ENCODE measurements at places on chromosomes 4 and X. TPM values are rescaled to one million over a fixed set of nuclear protein-coding genes. Genes with fewer than 3 reads are reported as not detected.

DNA sequence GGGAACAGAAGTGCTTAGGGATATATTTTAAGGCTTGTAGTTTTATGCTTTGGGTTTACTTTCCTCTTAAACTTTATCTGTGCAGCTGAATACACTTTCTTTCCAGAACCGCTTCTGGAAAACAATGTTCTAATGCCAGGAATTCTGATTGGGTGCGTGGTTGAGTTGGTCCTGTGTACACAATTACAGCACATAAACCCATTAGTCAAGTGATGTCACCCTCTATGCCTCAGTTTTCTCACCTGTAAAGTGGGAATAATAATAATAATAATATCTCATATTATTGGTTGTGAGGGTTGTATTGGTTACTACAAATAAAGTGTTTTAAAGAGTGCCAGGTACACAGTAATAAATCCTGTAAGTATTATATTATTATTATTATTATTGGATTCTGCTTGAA is 129.2 kb downstream of the MID1IP1 start:
- H3K27ac ChIP-seq = no peak overlapping the region
- DNase-seq = no peak
- H3K4me1 ChIP-seq = no peaks in the 10 kb centered on the region
- no peak overlapping the region for H3K4me3 ChIP-seq

DNA sequence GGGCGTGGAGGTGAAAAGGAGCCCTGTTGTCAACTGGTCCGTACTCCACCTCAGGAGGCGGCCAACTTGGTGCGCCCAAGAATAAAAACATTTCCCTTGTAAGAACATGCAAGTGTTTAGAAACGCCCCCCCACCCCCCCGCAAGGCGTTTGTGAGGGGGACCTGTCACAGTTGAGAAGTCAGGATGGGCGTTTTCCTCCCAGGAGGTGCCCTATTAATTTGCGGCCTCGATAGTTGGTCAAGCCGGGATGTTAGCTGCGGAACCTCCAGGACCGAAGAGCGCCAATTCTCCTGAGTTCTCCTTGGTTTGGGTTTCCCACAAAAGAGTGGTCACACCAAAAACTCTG is 651 bp upstream of the SAP30 start:
- H3K27ac ChIP-seq = peak overlapping the region; percentile 98
- peaks cover 35% of the 10 kb centered on the region for H3K4me1 ChIP-seq
- H3K4me3 ChIP-seq = peak overlapping the region; percentile 97
- peak; percentile 80 for DNase-seq

- peak; percentile 49 for DNase-seq
- peaks cover 37% of the 10 kb centered on the region for H3K4me1 ChIP-seq
- H3K27ac ChIP-seq = peak within 1 kb of the TSS; percentile 92
Observed at GRCh38 chrX:130171446-130172126, at the start of gene RAB33A. RAB33A (plus strand) TSS chrX:130171962; CDS start chrX:130172063, 101 bp downstream.

The DDIT4L gene
- total RNA-seq = 0.63 TPM

DNA sequence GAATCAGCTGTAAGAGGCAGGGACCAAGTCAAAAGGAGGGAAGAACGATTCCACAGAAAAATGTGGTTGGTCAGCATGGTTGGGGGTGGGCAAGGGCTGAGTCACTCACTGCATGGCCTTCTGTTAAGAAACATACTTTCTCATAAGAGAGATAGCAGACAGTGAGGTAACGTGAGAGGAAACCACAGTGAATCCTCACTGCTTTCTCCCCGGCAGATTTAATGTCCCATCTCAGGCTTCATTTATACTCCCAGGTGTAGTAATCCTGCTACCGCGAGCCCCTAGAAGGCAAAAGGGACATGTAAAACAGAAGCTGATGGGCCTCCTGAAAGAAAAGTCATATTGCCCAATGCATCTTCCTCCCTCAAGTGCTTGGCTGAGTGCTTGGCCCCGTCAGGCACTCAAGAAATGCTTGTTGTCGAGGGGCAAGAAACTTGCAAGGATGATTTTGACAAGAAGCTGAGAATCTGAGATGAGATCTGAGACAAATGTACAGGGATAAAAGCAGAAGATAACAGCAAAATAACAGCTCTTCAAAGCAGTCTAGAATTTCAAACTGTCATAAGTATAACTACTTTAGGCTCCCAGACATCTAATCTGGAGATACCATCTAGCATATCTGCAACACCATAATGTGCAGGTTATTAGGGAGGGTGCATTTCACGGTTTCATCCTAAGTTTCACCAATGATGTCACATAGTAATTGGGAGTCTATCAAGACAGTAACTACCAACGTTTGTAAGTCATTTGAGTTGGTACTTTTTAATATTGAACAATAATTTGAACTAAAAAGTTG is 40.2 kb downstream of the SH3KBP1 start:
- peak; percentile 44 for DNase-seq
- no peaks in the 10 kb centered on the region for H3K27me3 ChIP-seq
- peaks cover 9% of the 10 kb centered on the region for H3K36me3 ChIP-seq
- H3K4me1 ChIP-seq = peaks cover 54% of the 10 kb centered on the region
- H3K27ac ChIP-seq = peak overlapping the region; percentile 74
- peak overlapping the region; percentile 31 for H3K4me3 ChIP-seq

DNA sequence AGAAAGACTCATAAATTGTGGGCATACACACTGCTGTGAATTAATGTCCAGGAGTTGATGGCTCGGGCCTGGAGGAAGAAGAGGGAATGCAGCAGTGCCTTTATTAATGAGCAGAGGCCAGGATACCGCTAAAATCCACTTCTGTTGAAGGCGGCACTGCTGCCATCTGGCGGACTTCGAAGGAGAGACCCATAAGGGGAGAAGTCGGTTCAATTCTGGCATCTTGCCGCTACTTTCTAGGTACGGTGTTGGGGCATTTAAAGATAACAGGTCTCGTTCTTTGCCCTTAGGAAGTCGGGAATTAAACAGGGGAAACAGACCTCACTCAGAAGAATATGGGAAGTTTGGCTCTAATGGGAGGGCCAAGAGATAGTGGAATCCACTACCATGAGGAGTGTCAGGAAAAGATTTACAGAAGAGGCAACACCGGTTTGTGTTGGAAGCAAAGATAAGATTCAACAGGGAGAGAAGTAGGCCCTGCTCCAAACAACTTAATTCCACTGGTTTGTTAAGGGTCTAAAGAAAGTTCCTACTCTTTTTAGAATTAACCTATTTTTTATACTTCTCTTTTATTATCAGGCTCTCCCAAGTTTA is 133.6 kb upstream of the GIMD1 start:
- H3K36me3 ChIP-seq = no peaks in the 10 kb centered on the region
- H3K27me3 ChIP-seq = peaks cover 18% of the 10 kb centered on the region
- peaks cover 4% of the 10 kb centered on the region for H3K4me1 ChIP-seq
- no peak overlapping the region for H3K4me3 ChIP-seq

The CPZ gene
- total RNA-seq = not detected

The AVPR2 gene
- total RNA-seq = not detected

The PDLIM3 gene
- not detected for total RNA-seq

The CXCL1 gene
- not detected for total RNA-seq

DNA sequence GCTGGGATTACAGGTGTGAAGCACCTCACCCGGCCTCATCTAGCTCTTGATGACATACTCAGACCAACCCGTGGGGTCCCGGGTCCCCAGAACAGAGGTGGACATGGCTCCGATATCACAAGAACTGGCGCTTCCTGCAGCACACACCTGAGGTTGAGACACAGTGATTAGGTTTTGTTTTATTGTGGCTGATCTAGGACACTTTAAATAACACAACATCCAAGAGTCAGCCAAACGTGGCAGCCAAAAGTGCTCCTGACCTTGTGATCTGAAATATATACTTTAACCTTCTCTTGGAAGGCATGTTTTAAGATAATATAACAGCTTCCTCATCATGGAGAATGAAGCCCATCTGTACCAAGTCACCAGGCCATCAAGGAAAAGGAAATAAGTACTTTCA is 198.9 kb downstream of the DHRSX start:
- no peaks in the 10 kb centered on the region for H3K27me3 ChIP-seq
- H3K27ac ChIP-seq = no peak overlapping the region
- peaks cover 3% of the 10 kb centered on the region for H3K4me1 ChIP-seq

- no peak for DNase-seq
- H3K27me3 ChIP-seq = peaks cover 1% of the 10 kb centered on the region
- H3K4me3 ChIP-seq = no peak overlapping the region
- no peak overlapping the region for H3K27ac ChIP-seq
Observed at GRCh38 chr4:54550395-54551171, 107.2 kb upstream of the KIT start.

GRCh38 chrX:119095936-119096335 is 23.1 kb downstream of the CT47C1 start:
- H3K27ac ChIP-seq = no peak overlapping the region
- peaks cover 2% of the 10 kb centered on the region for H3K27me3 ChIP-seq
- no peak overlapping the region for H3K4me3 ChIP-seq
- DNase-seq = no peak
- H3K4me1 ChIP-seq = no peaks in the 10 kb centered on the region

DNA sequence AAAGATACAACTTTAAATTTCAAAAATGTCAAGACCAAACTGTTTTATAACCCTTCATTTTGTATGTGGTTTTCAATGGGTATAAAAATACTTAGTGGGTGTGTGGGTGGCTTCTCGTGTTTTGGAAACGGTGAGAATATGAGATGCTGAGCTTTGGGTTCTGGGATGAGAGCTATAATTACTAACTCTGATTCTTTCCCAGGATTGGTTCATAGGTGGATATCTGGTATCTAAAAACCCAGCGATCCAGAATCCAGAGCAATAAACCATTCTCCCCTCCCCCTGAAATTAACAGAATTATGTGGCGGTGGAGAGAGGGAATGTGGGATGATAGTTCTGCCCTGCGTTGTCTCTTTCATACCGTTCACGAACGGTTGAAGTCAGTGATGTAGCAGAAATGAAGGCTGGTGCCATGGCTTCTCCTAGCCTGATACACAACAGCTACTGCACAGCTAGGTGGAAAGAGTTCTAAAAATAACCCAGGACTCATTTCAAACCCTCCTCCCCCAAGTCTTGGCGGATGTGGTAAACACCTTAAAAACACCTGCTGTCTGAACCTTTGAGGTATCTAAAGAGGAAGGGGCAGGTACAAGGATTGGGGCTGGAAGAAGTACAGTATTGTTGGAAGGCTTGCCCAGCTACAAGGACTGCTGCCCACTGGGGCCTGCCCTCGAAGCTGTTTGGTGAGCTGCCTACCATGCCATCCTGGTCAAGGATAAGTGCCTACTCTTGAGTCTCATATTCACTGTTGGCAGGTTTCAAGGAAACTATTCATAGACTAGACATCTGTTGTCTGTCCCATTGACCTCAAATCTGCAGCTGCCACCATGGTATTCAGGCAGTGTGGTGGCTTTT is 44.5 kb downstream of the SEPTIN11 start:
- peak overlapping the region; percentile 85 for H3K27ac ChIP-seq
- peak overlapping the region; percentile 44 for H3K4me3 ChIP-seq
- peaks cover 36% of the 10 kb centered on the region for H3K36me3 ChIP-seq
- no peaks in the 10 kb centered on the region for H3K27me3 ChIP-seq

- no peak overlapping the region for H3K27ac ChIP-seq
- H3K36me3 ChIP-seq = peaks cover 6% of the 10 kb centered on the region
- no peaks in the 10 kb centered on the region for H3K27me3 ChIP-seq
- no peak for DNase-seq
- H3K4me3 ChIP-seq = no peak overlapping the region
Observed at GRCh38 chr4:55364691-55365344, 18.8 kb downstream of the SRD5A3 start.

- DNase-seq = peak; percentile 83
- peak within 1 kb of the TSS; percentile 77 for H3K4me3 ChIP-seq
- peaks cover 6% of the 10 kb centered on the region for H3K27me3 ChIP-seq
- no peak within 1 kb of the TSS for H3K27ac ChIP-seq
- peaks cover 2% of the 10 kb centered on the region for H3K4me1 ChIP-seq
Observed at GRCh38 chrX:38561126-38561868, at the start of gene TSPAN7. TSPAN7 (plus strand) TSS chrX:38561542; CDS start chrX:38561547, 5 bp downstream.

DNA sequence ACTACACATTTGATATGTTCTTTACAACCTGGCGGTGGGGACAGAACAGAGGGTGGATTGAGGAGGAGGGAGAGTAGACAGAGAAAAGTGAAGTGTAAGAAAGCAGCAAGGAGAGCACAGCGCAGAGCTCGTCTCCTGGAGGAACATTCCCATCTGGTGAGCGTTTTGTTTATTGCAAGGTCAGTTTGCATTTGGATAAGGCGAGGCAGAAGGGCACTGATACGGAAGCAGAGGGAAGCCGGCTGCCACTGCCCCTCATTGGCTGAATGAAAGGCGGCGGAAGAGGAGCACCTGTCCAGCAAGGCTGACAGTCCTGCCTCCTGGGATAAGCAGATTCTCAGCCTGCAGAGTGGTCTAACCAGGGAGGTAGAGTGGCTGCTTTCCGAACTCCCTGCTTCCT is 83.2 kb downstream of the GPR143 start:
- no peak for DNase-seq
- H3K27me3 ChIP-seq = no peaks in the 10 kb centered on the region
- H3K36me3 ChIP-seq = peaks cover 15% of the 10 kb centered on the region
- H3K4me3 ChIP-seq = no peak overlapping the region

DNA sequence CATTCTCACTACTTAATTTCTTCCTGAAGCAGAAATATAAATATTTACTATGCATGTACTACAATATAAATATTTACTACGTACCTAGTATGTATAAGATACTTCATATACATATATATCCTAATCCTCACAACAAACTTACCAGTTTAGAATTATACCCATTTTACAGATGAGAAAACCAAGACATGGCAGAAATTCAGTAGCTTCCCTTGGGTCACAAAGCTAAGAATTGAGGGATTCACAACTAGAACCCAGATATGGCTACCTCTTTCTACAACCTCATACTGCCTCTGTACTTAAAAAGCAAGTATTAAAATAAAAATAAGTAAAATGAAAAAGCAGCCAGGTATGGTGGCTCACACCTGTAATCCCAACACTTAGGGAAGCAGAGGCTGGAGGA is 65.9 kb downstream of the AMMECR1 start:
- DNase-seq = no peak
- H3K27ac ChIP-seq = no peak overlapping the region
- no peaks in the 10 kb centered on the region for H3K36me3 ChIP-seq
- H3K4me3 ChIP-seq = no peak overlapping the region
- no peaks in the 10 kb centered on the region for H3K27me3 ChIP-seq
- H3K4me1 ChIP-seq = peaks cover 17% of the 10 kb centered on the region

The PLP1 gene
- total RNA-seq = not detected

DNA sequence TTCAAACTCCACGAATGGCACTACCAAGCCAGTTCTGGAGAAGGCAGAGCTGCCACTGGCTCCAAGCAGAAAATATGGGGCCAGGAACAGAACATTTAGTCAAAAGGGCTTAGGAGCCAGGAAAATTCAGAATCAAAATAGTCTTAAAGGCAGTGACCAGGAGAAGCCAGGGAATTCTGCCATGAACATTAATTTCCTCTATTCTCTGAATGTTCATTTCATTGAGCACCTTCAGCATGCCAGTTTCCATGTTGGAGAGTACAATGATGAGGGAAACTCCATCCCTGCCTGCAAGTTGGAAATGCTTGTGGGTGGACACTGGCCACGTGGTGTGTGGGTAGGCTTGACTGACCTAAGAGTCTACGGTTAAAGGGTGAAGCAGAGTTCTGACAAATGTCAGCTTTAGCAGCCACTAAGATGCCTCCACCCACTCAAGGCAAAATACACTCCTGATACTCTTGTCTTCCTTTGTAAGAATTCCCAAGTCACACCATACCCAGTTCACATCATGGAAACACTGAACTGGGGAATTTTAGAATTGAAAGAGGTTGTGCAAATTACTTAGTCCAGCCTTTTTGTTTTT is 190.1 kb upstream of the C1QTNF7 start:
- H3K27ac ChIP-seq = no peak overlapping the region
- H3K4me3 ChIP-seq = no peak overlapping the region
- H3K4me1 ChIP-seq = peaks cover 23% of the 10 kb centered on the region
- no peaks in the 10 kb centered on the region for H3K36me3 ChIP-seq
- no peaks in the 10 kb centered on the region for H3K27me3 ChIP-seq
- no peak for DNase-seq

GRCh38 chr4:169906104-169906503 is 120.1 kb downstream of the MFAP3L start:
- H3K4me3 ChIP-seq = no peak overlapping the region
- H3K27ac ChIP-seq = no peak overlapping the region
- DNase-seq = no peak
- peaks cover 5% of the 10 kb centered on the region for H3K27me3 ChIP-seq
